ENCODE measurements at places on chromosomes 7 and 10.

DNA sequence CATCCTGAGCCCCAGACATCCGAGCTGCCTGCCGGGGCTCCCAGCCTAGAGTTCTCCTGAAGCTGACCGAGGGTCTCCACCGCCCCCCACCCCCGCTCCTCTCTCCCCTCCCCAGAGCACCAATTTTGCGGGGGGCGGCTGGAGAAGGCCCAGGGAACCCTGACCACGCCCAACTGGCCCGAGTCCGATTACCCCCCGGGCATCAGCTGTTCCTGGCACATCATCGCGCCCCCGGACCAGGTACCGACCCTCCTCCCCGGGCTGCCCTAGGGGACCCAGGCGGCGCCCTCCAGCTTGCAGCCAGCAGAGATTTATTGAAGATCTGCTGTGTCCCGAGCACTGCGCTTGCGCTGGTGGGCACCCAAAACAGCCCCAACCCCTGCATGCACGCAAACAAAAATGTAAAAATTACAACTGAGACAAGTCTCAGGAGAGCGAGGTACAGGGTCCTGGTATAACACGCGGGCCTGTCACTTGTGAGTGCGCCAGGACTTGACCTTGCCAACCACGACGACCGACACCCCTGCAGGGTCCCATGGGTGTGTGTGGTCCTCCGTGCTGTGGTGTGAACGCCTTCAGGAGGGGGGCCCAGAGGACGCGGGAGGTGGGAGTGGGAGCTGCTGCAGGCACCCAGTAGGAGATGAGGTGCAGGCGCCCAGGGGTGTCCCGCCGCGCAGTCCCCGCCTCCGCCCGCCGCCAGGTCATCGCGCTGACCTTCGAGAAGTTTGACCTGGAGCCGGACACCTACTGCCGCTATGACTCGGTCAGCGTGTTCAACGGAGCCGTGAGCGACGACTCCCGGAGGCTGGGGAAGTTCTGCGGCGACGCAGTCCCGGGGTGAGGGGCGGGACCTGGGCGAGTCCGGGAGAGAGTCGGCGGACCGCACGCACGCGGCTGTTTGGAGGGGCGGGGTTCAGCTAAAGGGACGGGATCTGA lies 3.1 kb downstream of the PCOLCE start:
- peaks cover 30% of the 10 kb centered on the region for H3K4me1 ChIP-seq
- H3K36me3 ChIP-seq = no peaks in the 10 kb centered on the region
- no peak overlapping the region for H3K27ac ChIP-seq
- H3K27me3 ChIP-seq = no peaks in the 10 kb centered on the region
- no peak overlapping the region for H3K4me3 ChIP-seq
- DNase-seq = peak; percentile 27

DNA sequence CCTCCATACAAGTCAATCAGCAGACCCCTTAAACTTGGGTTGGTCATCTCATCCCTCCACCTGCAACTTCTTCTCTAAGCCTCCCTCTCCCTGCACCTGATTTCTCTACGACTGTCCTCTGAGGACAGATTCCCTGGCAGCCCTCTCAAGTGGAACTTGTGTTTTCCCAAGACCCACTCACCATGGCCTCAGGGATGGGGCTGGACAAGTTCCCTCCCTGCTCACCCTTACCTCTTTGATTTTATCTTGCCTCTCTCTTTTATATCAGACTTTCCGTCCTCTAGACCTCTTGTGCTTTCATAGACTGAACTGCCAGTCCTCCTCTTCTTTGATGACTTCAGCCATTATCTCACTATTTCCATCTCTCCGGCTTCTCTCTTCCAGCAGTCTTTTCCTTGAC lies 46.2 kb upstream of the ARL4A start:
- no peak overlapping the region for H3K4me3 ChIP-seq
- H3K27ac ChIP-seq = no peak overlapping the region
- H3K4me1 ChIP-seq = no peaks in the 10 kb centered on the region
- DNase-seq = no peak
- H3K27me3 ChIP-seq = peaks cover 3% of the 10 kb centered on the region

- H3K4me3 ChIP-seq = no peak overlapping the region
- peaks cover 11% of the 10 kb centered on the region for H3K36me3 ChIP-seq
- no peaks in the 10 kb centered on the region for H3K27me3 ChIP-seq
- DNase-seq = no peak
- H3K4me1 ChIP-seq = no peaks in the 10 kb centered on the region
Measured at GRCh38 chr7:45081670-45081974, 7.1 kb downstream of the NACAD start.

GRCh38 chr10:110273474-110273873 lies 31.2 kb downstream of the SMNDC1 start:
- H3K4me1 ChIP-seq = peaks cover 14% of the 10 kb centered on the region
- no peak overlapping the region for H3K4me3 ChIP-seq
- no peak overlapping the region for H3K27ac ChIP-seq
- no peaks in the 10 kb centered on the region for H3K36me3 ChIP-seq

- H3K27ac ChIP-seq = no peak overlapping the region
- H3K4me1 ChIP-seq = no peaks in the 10 kb centered on the region
- no peak overlapping the region for H3K4me3 ChIP-seq
- H3K27me3 ChIP-seq = no peaks in the 10 kb centered on the region
- H3K36me3 ChIP-seq = no peaks in the 10 kb centered on the region
Measured at GRCh38 chr7:71626206-71626605, 494.3 kb downstream of the GALNT17 start.

- no peaks in the 10 kb centered on the region for H3K27me3 ChIP-seq
- no peaks in the 10 kb centered on the region for H3K36me3 ChIP-seq
- peak overlapping the region; percentile 79 for H3K27ac ChIP-seq
- H3K4me3 ChIP-seq = peak overlapping the region; percentile 83
Measured at GRCh38 chr10:110069502-110069982, 61.8 kb downstream of the ADD3 start.

DNA sequence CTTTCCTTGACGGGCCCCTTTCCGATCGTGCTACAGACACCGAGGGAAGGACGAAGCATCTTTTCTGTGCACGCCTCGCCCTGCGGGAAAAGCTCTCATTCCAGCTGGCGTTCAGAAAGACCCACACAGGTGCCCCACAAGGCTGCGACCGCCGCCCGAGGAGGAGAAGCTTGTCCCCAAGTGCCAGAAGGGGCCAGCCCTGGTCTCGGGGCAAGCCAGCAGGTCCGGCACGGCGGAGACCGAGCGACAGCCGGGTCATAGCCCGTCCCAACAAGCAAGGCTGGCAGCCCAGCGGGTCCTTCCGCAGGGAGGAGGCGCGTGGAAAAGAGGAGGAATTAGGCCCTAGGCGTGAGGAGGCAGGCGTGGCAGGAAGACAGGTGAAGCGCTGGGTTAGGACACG lies 62.7 kb downstream of the TNRC18 start:
- H3K27me3 ChIP-seq = no peaks in the 10 kb centered on the region
- peaks cover 11% of the 10 kb centered on the region for H3K4me1 ChIP-seq
- no peak overlapping the region for H3K4me3 ChIP-seq
- H3K27ac ChIP-seq = no peak overlapping the region
- no peak for DNase-seq

GRCh38 chr10:119849031-119849789 lies 23.4 kb downstream of the MCMBP start:
- no peak for DNase-seq
- H3K36me3 ChIP-seq = peaks cover 81% of the 10 kb centered on the region
- no peaks in the 10 kb centered on the region for H3K27me3 ChIP-seq
- H3K4me1 ChIP-seq = no peaks in the 10 kb centered on the region
- H3K4me3 ChIP-seq = no peak overlapping the region

DNA sequence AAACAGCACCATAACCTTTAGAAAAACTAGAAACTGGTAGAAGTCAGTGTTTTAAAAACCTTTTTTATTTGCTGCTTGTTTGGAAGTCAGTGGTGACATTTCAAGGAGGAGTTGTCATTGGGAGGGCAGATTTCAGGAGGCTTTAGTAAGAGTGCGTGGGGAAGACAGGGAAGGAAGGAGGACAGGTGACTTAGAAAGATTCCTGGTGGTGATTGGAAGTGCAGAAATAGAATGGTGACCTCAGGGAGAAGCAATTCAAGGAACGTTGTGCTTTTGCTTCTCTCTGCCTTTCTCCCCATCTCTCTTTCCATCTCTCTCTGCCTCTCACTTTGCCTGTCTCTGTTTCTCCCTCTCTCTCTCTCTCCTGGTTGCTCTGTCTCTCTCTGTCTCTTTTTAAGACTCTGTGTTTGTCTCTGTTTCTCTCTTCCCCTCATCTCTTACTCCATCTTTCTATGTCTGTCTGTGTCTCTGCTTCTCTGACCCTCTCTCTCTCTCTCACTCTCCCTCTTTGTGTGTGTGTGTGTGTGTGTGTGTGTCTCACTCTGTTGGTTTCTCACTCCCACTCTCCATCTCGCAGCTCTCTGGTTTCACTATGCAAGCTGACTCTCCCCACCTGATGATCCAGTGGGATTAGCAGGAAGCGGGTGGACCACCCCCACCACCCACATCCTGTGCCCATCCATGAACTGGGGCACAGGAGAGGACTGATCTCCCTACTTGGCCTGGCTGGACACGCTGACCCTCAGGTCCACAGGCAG lies 10.9 kb upstream of the PFKP start:
- no peak overlapping the region for H3K4me3 ChIP-seq
- H3K27me3 ChIP-seq = peaks cover 8% of the 10 kb centered on the region
- no peaks in the 10 kb centered on the region for H3K36me3 ChIP-seq
- H3K27ac ChIP-seq = no peak overlapping the region
- no peak for DNase-seq

DNA sequence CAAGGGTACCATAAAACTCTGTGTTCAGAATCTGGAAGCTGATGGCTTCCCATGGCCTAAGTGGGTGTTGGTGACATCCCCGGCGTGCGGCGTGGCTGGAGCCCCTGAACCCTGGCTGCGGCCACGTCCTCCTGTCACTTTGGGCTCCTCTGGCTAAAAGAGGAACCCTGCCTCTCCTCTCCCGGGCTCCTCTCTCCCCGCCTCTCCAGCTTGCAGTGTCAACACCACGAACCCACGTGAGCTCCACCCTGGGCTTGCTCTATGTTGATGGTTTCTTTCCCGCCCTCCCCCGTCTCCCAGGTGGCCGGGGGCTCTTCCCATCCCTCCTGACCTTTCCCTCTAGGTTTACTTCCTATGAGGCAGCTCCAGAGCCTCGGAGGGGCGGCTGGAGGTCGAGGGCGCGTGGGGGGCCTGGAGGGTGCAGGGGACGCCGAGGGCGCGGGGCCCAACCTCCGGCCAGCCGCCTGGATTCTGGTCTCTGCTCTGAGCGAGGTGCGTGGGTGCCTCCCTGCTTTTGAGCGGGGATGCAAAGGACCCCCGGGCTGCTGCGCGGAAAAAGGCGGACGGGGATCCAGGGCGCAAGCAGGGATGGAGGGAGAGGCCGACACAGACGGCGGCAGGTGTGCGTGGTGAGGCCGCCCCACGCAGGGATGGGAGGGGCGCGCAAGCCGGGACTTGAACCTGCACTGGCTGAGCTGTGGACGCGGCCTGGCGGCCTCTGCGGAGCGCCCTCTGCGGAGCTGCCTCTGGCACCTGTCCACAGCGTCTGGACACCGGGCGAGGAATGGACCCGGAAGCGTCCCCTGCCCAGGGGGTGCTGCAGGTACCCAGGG lies 115.5 kb upstream of the DIP2C start:
- DNase-seq = no peak
- H3K4me3 ChIP-seq = no peak overlapping the region
- peaks cover 36% of the 10 kb centered on the region for H3K36me3 ChIP-seq

Data from CD4-positive, CD25-positive, alpha-beta regulatory T cell (primary cell).